ENCODE measurements at places on chromosomes 3 and 15.

GRCh38 chr3:44418549-44418948, 58.9 kb downstream of the ZNF445 start:
- no peak for DNase-seq

- DNase-seq, result no peak
Observed at GRCh38 chr3:128476659-128477058, 10.0 kb upstream of the DNAJB8 start.

DNA sequence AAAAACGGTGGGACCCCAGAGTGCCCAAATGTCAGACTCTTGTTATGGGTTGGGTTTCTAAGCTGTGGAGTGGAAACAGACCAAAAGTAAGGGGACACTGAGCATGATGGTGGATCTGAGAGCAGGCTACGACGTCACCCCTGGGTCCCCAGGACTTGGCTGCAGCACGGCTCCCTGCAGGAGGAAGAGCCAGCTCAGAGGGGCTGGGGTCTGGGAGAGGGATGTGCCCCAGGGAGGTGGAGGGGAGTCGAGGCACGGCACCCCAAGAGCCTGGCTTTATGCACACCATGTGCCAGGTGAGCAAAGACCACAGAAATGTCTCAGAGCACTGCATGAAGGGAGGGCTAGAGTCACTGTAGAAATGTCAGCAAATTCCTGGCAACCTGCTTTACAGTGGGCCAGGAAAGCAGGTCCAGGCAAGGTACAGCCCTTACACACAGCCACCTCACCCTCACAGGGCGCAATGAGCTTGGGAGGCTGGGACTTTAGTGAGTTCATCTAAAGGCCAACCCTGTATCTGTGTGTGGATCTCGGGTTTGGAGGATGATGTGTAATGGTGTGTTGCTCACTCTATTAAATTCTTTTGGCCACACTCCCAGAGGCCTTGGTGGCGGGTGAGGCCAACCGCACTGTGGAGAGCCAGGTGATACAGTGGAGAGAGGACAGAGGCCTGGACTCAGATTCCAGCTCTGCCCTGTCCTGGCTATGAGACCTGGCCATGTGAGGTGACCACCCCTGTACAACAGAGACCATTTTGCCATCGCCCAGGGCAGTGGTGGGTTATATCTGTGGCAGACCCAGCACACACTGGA, 14.1 kb downstream of the CTSH start:
- DNase-seq, result no peak

DNA sequence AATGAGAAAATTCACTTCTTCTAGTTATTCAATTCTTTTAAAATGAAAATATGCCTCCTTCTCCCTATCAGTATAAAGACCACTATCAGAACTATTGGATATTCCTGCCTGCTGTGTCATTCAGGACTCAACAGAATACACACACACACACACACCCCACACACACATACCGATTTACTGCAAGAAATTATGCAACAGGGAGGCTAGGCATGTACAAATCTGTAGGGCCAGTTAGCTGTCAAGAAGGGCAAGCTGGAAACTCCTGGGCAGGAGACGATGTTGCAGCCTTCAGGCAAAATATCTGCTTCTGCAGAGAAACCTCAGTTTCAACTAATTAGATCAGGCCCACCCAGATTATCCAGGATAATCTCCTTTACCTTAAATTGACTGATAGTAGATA, 13.9 kb upstream of the RYR3 start:
- DNase-seq, result no peak

Data from activated T-helper 2 cell treated with anti-CD3 and anti-CD28 coated beads, Interferon-gamma antibody, Interleukin-2, Interleukin-4, amounts not matched to agents 10 μg/mL and 5 μg/mL and 100 μg/mL, durations not matched to agents 14 hours and 24 hours and 36 hours (primary cell).